ENCODE measurements at places on chromosomes 6 and 20. TPM values are rescaled to one million over a fixed set of nuclear protein-coding genes. Genes with fewer than 3 reads are reported as not detected.

GRCh38 chr6:131739136-131739535, 28.3 kb upstream of the CTAGE9 start:
- H3K36me3 ChIP-seq = no peaks in the 10 kb centered on the region
- H3K4me3 ChIP-seq = no peak overlapping the region
- H3K4me1 ChIP-seq = peaks cover 21% of the 10 kb centered on the region
- H3K27ac ChIP-seq = no peak overlapping the region
- H3K27me3 ChIP-seq = peaks cover 4% of the 10 kb centered on the region
- no peak for DNase-seq

The OTOR gene
- 4.5 TPM for total RNA-seq

DNA sequence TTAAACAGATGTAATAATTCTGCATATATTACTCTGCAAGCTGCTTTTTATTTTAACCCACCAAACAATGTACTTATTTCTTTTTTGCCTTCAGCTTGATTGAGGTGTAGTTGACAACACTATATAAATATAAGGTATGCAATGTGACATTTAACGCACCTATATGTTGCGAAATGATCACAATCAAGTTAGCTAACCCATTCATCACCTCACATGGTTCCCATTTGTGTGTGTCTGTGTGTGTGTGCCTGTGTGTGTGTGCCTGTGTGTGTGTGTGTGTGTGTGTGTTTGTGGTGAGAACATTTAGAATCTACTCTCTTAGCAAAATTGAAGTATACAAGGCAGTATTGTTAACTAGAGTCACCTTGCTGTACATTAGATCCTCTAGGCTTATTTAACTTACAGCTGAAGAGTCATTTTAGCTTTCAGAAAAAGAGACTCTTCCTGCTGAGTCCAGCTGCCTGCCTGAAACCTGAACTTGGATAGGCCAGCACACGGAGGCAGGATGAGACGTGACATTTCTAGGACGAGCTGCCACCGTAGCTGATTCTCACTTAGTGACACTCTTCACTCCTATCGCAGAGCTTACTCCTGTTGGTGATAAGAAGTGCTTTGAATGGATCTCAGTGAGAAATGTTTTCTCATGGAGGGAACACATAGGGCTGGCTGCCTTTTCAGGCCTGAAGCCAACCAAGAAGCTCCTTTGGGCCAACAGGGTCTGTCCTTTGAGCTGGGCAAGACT, 126.5 kb upstream of the RIPOR2 start:
- no peak for DNase-seq
- no peak overlapping the region for H3K4me3 ChIP-seq
- H3K36me3 ChIP-seq = no peaks in the 10 kb centered on the region
- peaks cover 10% of the 10 kb centered on the region for H3K4me1 ChIP-seq

DNA sequence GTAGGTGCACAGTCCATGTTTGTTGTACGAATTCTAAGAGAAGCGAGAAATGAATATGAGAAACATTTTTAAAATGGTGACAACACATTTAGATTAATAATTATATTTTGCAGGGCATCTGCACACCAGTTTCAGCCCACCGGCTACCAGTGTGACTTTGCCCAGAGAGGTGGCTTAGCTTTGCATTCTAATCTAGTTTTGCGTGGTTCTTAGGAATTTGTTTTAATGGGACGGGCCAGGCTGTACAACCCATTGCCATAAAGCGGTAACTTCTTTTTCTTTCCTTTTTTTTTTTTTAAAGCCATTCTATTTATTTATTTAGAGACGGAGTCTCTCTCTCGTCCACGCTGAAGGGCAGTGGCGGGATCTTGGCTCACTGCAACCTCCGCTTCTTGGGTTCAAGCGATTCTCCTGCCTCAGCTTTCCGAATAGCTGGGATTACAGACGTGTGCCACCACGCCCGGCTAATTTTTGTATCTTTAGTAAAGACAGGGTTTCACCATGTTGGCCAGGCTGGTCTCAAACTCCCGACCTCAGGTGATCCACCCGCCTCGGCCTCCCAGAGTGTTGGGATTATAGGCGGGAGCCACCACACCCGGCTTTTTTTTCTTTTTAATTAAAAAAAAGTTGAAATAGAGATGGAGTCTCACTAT, 829 bp downstream of the MANBAL start:
- peak overlapping the region; percentile 90 for H3K4me3 ChIP-seq
- peaks cover 5% of the 10 kb centered on the region for H3K27me3 ChIP-seq

The SLC12A5 gene
- 8.8 TPM for total RNA-seq

- H3K4me3 ChIP-seq = peak overlapping the region; percentile 94
- no peaks in the 10 kb centered on the region for H3K27me3 ChIP-seq
- DNase-seq = no peak
- H3K4me1 ChIP-seq = peaks cover 24% of the 10 kb centered on the region
Observed at GRCh38 chr6:11092668-11093375, 812 bp upstream of the SMIM13 start.

- H3K36me3 ChIP-seq = peaks cover 7% of the 10 kb centered on the region
- H3K27ac ChIP-seq = no peak overlapping the region
- no peak overlapping the region for H3K4me3 ChIP-seq
- no peaks in the 10 kb centered on the region for H3K27me3 ChIP-seq
- DNase-seq = no peak
Observed at GRCh38 chr20:5770987-5771318, 20.8 kb downstream of the SHLD1 start.

The OR2H2 gene
- total RNA-seq = not detected

DNA sequence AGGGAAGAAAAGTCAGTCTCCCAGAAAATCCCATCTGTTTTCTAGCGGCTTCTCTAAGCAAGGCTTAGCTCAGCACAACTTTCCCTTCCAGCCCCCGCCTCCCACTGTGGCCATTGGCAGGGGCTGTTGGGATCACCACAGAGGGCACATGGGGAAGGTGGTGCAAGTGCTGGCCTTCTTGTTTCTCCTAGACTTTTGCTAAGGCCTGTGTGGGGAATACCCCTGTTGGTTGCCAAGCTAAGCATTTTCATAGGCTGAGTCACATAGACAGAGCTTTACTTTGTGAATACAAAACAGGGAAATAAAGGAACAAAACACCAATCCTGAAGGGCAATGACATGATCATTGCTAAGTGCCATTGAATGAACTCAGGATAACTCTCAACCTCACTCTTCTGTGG, 32.4 kb upstream of the TIAM2 start:
- no peaks in the 10 kb centered on the region for H3K36me3 ChIP-seq
- H3K27me3 ChIP-seq = peaks cover 3% of the 10 kb centered on the region

DNA sequence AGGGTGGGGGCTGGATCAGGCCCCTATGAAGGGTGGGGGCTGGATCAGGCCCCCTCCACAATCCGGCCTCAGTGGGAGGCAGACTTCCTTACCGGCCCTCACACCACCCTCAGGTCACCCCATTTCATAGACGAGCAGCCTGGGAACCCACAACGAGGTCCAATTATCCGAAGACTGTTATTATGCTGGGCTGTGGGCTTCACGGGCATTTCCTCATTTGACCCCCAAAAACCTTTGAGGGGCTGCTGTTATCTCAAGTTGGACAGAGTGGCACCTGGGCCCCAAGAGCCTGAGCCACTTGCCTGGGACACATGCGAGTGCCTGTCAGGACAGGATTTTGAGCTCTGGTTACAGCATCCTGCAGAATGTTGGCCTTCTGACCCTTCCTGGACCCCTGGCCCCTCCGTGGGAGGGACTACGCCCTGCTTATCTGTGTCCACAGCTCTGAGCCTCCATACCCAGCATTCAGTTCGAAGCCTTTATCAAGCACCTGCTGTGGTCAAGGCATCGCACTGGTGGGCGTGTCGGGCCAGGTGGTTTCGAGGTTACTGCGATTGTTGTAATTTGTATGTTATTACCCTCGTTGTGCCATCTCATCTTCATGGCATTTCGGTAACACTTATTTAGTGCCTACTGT, 34.5 kb upstream of the PCMTD2 start:
- no peak for DNase-seq
- H3K27ac ChIP-seq = no peak overlapping the region

The FUCA2 gene
- 31.0 TPM for total RNA-seq

GRCh38 chr6:11428371-11428770, 109.2 kb upstream of the TMEM170B start:
- no peaks in the 10 kb centered on the region for H3K36me3 ChIP-seq
- no peak overlapping the region for H3K4me3 ChIP-seq
- no peak for DNase-seq
- H3K4me1 ChIP-seq = peaks cover 42% of the 10 kb centered on the region

The SIRPG gene
- total RNA-seq = not detected

- H3K36me3 ChIP-seq = peaks cover 35% of the 10 kb centered on the region
- no peak overlapping the region for H3K27ac ChIP-seq
- H3K4me1 ChIP-seq = peaks cover 10% of the 10 kb centered on the region
Observed at GRCh38 chr6:161166176-161166575, 107.7 kb downstream of the AGPAT4 start.

- H3K4me3 ChIP-seq = no peak overlapping the region
- H3K27me3 ChIP-seq = no peaks in the 10 kb centered on the region
- no peak overlapping the region for H3K27ac ChIP-seq
- H3K36me3 ChIP-seq = no peaks in the 10 kb centered on the region
- no peaks in the 10 kb centered on the region for H3K4me1 ChIP-seq
Observed at GRCh38 chr6:79152269-79152737, 74.2 kb upstream of the PHIP start.

DNA sequence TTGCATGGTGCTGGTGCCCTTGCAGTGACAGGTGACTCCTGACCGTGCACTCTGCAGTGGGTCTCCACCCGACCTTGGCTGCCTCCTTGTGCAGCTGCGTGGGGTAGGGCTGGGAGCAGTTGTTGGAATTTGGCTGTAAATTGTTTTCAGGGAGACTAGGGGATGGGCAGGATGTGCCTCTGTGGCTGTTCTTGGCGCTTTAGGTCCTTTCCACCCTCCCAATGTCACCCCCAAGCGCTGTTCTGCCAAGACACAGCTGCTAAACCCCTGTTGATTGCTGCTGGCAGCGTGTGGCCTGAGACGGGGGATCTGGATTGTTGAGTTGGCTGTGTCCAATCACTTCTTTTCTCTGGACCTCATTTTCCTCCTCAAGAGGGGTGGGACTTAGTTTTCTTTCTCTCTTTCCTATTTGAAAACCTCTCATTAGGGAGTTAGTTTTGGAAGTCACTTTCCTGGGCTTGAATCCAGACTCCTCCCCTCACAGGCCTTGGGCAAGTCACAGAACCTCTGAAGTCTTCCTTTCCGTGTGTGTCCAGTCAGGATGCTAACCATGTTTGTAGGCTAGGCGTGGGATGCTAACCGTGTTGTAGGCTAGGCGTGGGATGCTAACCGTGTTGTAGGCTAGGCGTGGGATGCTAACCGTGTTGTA, 8.5 kb downstream of the IGF2R start:
- H3K4me3 ChIP-seq = no peak overlapping the region
- H3K27me3 ChIP-seq = peaks cover 11% of the 10 kb centered on the region
- peaks cover 6% of the 10 kb centered on the region for H3K36me3 ChIP-seq
- peak overlapping the region; percentile 80 for H3K27ac ChIP-seq
- DNase-seq = no peak

- H3K4me3 ChIP-seq = no peak overlapping the region
- peaks cover 26% of the 10 kb centered on the region for H3K4me1 ChIP-seq
- peaks cover 3% of the 10 kb centered on the region for H3K36me3 ChIP-seq
- no peak overlapping the region for H3K27ac ChIP-seq
Observed at GRCh38 chr6:142855893-142856623, 88.9 kb downstream of the HIVEP2 start.

- DNase-seq = no peak
- peaks cover 3% of the 10 kb centered on the region for H3K27me3 ChIP-seq
- H3K4me3 ChIP-seq = no peak overlapping the region
Observed at GRCh38 chr20:35443003-35443402, 5.0 kb upstream of the GDF5 start.

GRCh38 chr6:135866445-135867123, 15.1 kb downstream of the PDE7B start:
- H3K27me3 ChIP-seq = no peaks in the 10 kb centered on the region
- peaks cover 5% of the 10 kb centered on the region for H3K4me1 ChIP-seq
- DNase-seq = no peak
- no peak overlapping the region for H3K27ac ChIP-seq
- no peak overlapping the region for H3K4me3 ChIP-seq

The AVP gene
- not detected for total RNA-seq

DNA sequence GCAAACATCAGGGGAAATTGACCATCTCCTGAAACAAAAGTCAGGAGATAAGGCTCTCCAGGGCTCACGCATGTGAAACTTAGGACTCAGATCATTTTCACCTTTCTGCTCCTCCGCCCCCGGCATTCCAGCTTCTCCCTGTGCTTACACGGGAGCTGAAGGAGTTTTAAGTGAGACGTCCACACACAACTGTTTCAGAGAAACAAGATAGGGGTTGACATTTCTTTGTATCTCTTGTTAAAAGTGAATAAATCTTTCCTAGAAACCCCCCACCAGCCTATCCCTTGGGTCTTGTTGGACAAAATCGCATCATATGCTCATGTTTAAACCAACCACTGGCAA, 46.1 kb downstream of the FAM50B start:
- peaks cover 3% of the 10 kb centered on the region for H3K27me3 ChIP-seq
- peaks cover 7% of the 10 kb centered on the region for H3K4me1 ChIP-seq
- DNase-seq = no peak
- no peak overlapping the region for H3K4me3 ChIP-seq
- H3K27ac ChIP-seq = no peak overlapping the region

- DNase-seq = no peak
- H3K27ac ChIP-seq = no peak overlapping the region
- H3K36me3 ChIP-seq = no peaks in the 10 kb centered on the region
- H3K4me3 ChIP-seq = no peak overlapping the region
Observed at GRCh38 chr6:7770111-7770510, 44.2 kb downstream of the BMP6 start.

DNA sequence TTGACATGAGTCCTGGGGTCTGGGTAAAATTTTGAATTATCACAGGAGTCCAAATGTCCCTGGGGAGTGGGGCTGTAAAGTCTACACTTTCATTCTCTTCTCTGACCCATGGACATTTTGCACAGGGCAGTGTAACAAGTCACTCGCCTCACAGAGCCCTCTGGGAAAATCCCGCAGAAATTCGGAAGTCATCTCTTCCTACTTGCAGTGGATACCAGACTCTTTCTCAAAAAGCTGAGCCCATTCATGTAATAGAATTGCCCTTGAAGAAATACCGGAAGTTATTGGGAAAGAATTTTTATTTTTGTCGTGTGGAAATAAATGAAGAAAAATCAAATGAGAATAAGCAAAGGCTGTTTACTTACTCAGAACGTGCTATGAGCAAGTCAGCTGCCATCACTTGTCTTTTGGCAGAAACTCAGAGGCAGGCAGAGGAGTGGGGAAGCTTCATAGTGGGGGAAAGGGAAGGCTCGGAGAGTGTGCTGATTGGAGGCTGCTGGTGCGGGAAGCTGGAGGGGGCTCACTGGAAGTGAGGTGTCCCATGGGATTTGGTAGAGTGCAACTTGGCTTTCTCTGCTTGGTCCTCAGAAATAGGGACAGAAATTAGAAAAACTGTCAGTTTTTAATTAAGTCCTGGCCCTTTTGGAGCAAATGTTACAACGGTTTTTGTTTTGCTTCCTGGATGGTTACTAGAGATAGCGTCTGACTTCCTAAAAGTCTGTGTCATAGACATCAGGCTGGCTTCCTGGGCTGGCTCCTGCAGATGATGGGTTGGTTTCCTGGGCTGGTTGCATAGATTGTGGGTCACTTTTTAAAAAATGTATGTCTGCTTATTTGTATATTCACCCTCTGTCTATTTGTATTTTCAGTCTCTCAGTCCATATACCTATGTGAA, 79.8 kb upstream of the EEF1E1 start:
- H3K4me1 ChIP-seq = peaks cover 16% of the 10 kb centered on the region
- H3K27ac ChIP-seq = no peak overlapping the region
- H3K4me3 ChIP-seq = no peak overlapping the region
- DNase-seq = no peak
